Cardiac muscle cell (in vitro differentiated cells and primary cell): ENCODE measurements at places on chromosomes 5 and 9.

DNA sequence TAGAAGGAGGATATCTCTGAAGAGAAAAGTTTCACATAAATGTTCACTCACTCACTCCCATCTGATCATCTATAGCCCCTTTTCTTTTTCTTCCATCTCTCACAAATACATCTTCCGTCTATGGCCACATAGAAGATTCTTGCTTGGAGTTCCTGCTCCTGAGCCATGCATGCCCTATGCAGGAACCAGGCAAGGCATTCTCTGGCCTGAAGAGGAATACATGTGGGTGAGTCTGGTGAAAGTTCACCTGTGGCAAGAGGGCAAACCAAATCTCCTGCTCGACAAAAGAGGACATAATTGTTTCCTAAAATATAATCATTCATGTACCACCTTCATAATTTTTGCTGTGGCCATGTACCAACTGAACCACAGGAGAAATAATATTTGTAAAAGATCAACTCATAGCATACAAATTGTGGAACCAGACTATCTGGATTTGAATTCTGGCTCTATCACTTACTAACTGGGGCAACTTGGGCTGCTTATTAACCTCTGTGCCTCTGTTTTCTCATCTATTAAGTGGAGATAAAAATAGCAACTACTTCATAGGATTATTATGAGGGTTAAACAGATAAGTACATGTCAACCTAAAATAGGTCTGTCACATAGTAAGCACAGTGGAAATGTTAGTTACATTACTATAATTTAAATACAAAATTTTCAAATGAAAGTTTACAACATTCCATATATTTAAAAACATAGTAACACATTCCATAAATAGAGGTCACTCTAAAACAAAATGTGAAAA, 121.2 kb upstream of the NFIB start:
- no peak for DNase-seq

DNA sequence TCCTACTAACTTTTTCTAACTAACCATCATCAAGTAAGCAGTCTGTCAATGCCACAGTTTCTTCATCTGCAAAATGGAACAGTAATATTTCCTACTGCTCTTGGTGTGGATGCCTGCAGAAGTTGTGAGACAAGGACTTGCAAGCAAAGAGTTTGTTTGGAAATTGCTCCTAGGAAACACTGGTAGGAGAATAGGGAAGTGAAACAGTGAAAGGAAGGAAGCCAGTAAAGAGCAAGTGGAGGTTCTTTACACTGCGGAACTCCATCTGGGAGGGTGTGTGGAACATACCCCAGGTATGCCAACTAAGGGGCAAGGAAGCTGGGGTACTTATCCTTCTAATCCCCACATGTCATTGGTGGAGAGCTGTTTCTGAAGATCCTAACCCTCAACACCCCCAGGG, 119.9 kb downstream of the FOXD1 start:
- DNase-seq = no peak

DNA sequence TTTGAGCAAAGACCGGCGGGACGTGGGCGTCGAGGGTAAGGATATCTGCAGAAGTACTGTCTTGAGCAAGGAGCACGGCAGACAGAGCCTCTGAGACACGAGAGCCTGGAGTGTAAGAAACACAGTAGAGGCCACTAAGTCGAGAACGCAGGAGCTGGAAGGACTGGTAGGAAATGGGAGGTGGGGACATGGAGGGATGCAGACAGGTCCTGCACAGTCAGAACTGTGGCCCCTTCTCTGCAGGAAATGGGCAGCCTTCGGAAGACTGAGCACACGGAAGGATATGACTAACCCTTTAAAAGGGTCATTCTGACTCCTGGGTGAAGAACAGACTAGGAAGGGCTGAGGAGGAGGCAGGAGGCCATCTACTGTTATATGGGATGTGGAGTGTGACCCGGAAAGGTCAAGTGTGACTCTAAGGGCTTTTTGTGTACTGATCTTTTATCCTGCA, 1.4 kb upstream of the CAMSAP1 start:
- DNase-seq = no peak

GRCh38 chr5:98341038-98342032, 432.1 kb upstream of the RGMB start:
- peak; percentile 80 for DNase-seq

GRCh38 chr5:1959725-1960581, 77.2 kb upstream of the IRX4 start:
- no peak for DNase-seq

GRCh38 chr5:173795601-173796000, 92.5 kb upstream of the CPEB4 start:
- no peak for DNase-seq

- DNase-seq = no peak
Measured at GRCh38 chr9:18776836-18777820, 255.9 kb downstream of the SAXO1 start.

DNA sequence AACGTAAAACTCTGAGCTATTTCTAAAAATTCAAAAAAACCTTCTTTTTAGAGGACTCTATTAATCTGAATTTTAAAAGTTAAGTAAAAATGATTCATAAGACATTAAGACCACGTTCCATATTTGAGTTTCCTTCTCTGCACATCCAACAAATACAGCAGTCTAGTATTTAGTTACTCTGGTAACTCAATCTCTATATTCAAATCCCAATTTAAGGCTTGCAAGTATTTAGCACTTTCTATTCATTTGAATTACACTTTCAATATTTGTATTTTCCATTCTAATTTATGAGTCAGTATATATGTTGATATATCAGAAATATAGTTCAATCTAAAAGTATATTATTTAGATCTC, 17.7 kb downstream of the RFX3 start:
- DNase-seq = no peak

- DNase-seq = peak; percentile 51
Measured at GRCh38 chr5:140189977-140190871, 15.2 kb downstream of the CYSTM1 start.

DNA sequence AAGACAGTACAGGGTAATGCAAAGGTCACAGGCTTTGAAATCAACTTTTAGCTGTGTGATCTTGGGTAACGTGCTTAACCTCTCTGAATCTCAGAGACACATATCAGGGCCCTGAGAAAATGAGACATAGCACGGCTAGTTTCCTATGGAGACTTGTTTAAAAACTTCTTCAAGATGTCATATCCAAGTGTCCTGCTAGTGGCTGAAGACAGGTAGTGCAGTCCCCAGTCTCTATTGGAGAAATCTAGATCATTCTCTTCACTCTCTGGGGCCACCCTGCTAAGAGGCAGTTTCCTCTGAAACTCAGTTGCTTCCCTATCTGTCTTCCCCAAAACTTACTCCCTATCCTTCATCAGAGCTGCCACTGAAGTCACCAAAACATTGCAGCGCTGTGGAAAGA, 30.3 kb upstream of the GRXCR2 start:
- DNase-seq = no peak

GRCh38 chr9:87148331-87149104, 201.2 kb upstream of the GAS1 start:
- peak; percentile 49 for DNase-seq

DNA sequence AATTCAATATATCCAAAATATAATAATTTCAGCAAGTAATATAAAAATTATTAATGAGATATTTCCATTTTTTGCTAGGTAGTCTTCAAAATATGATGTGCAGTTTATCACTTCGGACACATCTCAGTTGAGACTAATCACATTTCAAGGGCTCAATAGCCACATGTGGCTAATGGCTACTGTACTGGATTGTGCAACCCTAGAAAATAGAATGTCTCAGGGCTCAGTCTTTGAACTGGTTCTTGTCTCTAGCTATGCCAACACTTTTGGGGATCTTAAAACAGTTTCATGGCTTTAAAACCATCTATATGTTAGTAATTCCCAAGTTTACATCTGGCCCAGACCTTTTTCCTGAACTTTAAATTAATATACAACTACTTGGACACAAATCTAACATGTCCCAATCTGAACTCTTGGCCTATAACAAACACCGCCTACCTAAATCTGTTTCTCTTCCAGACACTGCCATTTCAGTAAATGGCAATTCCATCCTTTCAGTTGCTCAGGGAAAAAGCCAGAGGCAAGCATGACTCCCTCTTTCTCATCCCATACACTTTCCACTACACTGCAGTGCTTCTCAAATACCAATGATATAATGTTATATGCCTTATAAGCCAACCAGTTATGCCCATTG, 18.8 kb downstream of the PTAR1 start:
- DNase-seq = no peak

GRCh38 chr5:54415147-54415546, 40.4 kb upstream of the HSPB3 start:
- no peak for DNase-seq

GRCh38 chr5:20055301-20055700, 67.3 kb upstream of the CDH18 start:
- DNase-seq = no peak

DNA sequence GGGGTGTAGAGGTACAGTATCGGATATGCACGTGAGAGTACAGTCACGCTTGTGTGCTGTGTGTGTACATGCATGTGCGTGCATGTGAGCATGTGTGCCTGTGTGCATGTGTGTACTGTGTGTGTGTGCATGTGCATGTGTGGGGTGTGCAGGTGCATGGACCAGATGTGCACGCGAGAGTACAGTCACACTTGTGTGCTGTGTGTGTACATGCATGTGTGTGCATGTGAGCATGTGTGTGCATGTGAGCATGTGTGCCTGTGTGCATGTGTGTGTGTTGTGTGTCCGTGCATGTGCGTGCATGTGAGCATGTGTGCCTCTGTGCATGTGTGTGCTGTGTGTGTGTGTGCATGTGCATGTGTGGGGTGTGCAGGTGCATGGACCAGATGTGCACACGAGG, 10.3 kb downstream of the SLC6A19 start:
- no peak for DNase-seq

- no peak for DNase-seq
Measured at GRCh38 chr5:11197726-11198125, 436.7 kb upstream of the DAP start.

DNA sequence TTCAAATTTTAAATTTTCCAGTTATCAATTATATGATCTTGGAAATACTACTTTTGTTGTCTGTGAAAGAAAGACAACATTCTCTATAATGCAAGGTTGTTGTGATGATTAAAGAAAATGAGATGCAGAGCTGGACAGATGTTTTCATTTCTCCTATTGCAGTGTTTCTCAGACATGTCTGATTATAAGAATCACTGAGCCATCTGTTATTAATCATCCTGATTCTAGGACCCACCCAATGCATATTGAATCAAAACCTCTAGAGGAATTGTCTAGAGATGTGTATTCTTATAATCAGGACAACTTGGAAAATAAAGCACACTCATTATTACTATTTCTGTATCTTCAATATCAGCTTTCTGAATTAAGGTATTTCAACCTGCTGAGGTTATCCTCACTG, 121.1 kb upstream of the ASTN2 start:
- DNase-seq = no peak

GRCh38 chr9:121279776-121280388, 11.9 kb downstream of the GSN start:
- no peak for DNase-seq

DNA sequence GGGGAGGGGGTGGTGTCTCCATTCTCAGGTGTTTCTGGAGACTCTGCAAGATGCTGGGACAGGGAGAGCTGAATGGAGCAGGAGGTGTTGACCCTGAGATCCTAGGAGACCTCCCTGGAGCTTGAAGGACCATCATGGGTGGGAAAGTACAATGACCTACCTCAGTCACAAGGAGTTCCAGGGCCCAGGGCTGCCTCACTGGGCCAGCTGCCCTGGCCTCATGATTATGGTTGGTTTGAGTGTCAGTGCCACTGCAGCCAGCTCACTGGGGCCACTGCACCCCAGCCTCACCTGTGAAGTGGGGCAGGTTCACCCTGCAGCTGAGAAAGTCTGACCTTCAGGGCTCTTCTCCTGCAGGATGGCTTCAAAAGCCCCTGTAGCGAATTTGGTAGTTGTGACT, 372.5 kb downstream of the IRX2 start:
- no peak for DNase-seq

DNA sequence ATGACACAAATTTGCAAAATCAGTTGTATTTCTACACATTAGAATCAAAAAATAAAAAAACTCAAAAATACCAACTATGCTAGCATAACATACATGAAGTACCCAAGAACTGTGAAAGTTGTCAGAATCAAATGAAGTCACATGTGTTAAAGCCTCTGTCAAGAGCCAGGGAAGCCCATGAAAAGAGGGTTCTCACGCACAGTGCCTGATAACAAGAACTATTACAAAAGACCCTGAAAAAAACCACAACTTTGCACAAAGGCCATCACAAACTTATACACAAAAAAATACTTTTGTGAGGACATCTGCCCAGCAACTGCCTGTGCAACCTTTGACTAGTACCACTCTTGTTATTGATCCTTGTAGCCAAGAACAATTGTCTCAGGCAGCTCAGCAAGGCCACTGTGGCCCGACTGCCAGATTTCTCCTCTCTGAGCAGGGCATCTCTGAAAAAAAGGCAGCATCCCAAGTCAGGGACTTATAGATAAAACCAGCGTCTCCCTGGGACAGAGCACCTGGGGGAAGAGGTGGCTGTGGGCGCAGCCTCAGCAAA, 28.9 kb upstream of the HNRNPA0 start:
- DNase-seq = peak; percentile 24

DNA sequence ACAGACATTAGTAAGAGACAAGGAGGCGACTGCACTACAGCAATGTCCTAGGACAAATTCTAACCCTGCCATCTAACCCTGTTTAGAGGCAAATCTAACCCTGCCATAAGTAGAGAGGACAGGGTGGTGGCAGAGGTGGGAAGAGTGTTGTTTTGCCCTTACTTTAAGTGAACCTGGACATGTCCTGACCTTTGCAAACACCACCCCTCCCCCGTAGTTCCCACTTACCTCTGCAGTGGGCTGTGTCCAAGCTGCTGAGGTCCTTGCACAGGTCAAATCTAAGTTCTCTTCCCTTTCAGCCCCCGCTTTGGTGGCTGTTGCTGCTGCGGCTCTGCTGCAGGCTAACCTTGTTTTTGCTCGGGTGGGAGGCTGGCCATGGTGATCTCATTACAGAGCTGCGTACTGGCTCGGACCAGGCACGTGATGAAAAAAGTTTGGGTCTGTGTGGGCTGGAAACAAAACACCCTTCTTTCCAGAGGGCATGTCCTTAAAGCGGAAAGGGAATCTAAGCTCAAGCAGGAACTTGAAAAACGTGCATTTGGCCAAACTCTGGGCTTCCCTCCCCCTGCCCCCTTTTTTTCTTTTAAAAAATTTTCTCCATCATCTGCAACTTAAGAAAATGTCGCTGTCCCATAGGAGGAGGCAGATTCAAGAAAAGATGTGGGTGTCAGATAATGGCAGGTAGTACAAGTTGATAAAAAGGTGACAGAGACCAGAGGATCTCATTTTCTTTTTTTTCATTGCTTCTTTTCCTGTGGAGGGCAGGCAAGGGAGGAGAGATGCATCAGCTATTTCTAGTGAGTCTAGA, at the start of gene FAXDC2:
TSS of gene FAXDC2 (minus strand) at position 349 of the 808 bp plus-strand sequence. CDS start 12,425 bp downstream, outside the sequence.
- DNase-seq = peak; percentile 91

DNA sequence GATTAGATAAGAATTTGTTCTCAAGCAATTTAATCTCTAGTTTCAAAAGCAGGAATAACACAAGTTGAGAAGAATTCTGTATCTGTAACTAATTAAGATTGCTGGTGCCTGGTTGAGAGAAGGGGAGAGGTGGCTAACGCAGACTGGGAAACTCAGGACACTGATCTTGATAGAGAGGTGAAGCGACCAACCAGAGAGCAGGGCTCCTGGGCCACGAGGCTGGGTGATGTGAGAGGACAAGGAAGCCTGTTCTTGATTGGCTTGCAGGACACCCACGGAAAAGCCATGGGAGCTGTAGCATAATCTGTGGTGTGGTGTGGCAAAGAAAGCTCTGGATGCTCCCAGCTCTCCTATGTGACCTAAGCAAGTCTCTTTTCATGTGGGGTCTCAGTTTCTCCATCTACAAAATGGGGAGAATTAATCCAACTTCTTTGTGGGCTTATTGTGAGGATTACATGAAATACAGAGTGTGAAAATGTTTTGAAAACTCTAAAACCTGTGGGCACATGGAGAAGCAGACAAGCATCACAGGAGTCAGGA, 594.1 kb upstream of the BRINP1 start:
- peak; percentile 86 for DNase-seq

- DNase-seq = peak; percentile 69
Measured at GRCh38 chr5:173495225-173495904, 121.1 kb downstream of the BOD1 start.
